Right lobe of liver (tissue), 6 donors: ENCODE measurements at places on chromosomes 4 and X.

GRCh38 chr4:8326206-8326605, 56.7 kb downstream of the HTRA3 start:
- no peak for DNase-seq

DNA sequence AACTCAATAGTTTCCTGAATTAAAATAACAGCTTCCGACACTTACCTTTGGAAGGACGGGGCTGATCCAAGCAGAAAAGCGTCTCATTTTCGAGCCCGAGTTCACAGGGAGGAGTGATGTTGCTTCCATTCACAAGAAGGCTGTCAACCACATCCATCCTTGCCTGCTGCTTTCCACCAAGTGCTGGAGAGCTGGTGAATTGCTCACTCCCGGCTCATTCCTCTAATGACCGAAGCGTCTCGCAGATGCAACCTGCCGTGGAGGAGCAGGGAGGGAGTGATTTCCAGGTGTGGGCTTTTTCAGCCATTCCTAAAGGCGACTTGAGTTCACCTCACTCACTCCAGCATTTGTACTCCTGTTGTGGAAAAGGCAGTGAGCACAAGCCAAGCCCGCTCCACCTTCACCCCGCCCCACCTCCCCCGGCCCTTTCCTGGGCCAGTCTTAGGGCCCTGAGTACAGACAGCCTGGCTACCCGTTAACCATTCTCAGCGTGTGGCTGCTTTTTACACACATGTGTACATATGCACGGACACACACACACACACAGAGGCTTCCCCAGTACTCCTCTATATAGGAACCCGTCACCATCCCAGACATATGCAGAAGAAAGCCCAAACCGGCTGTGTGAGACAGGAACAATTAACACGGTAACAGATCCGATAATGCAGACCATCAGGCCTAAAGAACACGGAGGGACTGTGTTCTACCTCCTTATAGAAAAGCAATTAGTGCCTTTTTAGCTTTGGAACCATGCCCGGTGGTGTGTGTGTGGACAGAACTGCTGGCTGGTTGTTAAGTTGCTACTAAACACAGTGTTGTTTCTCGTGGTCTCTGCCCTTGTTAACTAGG, at the start of gene CCKAR:
Gene CCKAR (minus strand): TSS at position 374 of the 849 bp plus-strand sequence. CDS start 217 bp downstream, at position 157.
- DNase-seq = no peak

GRCh38 chr4:43843501-43843900, 605.1 kb downstream of the KCTD8 start:
- DNase-seq = no peak

DNA sequence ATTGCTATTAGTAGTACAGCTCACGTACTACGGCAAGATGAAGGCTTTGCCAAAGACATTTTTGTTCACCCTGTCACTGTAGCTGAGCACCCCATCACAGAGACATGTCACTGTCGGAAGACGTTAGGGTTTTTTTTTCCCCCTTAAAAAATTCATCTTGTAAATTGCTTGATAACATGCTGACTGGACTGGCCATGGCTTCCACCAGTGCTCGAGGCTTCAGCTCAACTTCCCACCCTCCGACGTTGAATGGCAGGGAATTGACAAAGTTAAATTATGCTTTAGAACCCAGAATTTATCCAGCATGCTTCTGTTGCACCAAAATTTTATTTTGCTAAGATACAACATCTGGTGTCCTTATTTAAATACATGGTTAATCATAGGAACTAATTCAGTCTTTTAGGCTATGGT, 707 bp upstream of the OTUD4 start:
- DNase-seq = no peak

GRCh38 chr4:81065446-81065845, 34.9 kb downstream of the BMP3 start:
- DNase-seq = no peak
